ENCODE measurements at places on chromosomes 7 and 10. TPM values are rescaled to one million over a fixed set of nuclear protein-coding genes. Genes with fewer than 3 reads are reported as not detected.
A peak's percentile ranks its signal among the peaks of the same experiment; 100 is the strongest.

The GLCCI1 gene
- 40.9 TPM for total RNA-seq

DNA sequence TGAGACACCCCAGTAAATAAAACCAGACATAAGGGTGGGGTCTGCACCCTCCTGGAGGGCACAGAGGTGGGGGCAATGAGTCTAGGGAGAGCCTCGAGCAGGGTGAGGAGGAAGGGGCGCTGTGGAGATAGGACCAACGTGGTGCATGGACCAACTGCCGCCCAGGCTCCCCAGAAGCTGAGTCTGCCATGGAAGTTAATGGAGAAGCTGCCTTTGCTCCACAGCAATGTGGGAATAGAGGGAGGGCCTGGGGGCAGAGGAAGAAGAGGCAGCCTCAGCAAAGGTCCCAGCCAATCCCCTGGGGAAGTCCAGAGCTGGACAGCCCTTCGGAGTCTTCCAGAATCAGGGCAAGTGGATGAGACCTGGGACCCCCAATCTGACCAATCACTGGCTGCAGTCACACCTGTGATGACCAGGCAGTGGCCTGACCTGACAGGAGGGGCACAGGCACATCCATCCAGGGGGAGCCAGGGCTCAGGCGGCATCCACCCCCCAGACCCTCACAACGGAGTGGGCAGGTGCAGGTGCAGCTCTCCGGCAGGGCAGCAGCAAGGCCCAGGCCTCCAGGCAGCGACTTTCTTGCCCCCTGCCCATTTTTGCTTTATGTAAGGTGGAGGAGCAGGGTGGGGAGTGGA lies 242.2 kb upstream of the PPP2R2D start:
- DNase-seq = no peak
- no peaks in the 10 kb centered on the region for H3K27me3 ChIP-seq
- no peak overlapping the region for H3K27ac ChIP-seq
- no peaks in the 10 kb centered on the region for H3K36me3 ChIP-seq
- no peak overlapping the region for H3K4me3 ChIP-seq

DNA sequence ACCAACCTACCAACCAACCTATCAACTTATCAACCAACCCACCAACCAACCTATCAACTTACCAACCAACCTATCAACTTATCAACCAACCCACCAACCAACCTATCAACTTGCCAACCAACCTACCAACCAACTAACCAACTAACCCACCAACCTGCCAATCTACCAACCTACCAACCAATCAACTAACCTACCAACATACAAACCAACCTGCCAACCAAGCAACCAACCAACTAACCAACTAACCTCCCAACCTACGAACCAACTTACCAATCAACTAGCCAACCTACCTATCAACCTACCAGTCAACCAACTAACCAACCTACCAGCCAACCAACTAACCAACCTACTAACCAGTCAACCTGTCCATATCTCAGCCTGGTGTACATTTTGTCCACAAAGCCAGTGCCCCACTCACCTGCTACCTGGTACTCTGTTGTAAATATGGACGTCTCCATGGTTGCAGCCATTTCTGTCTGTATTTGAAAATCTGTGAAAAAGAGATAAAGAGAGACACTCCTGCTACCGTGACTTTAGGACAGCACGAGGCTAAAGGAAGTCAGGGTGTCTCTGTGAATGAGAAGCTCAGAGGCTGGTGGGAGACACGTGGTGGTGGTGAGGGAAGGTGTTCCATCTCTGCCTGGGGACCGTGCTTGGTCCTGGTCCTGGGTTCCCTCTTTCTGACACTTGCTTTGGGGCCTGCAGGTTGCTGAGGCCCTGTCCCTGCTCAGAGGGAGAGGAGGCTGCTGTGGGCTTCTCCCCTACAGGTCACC lies 41.9 kb upstream of the IL15RA start:
- H3K36me3 ChIP-seq = no peaks in the 10 kb centered on the region
- H3K27ac ChIP-seq = peak overlapping the region; percentile 78
- DNase-seq = no peak
- H3K4me3 ChIP-seq = no peak overlapping the region

GRCh38 chr7:123343611-123344010 lies 143.8 kb upstream of the SLC13A1 start:
- H3K4me3 ChIP-seq = no peak overlapping the region
- no peak for DNase-seq
- H3K27me3 ChIP-seq = no peaks in the 10 kb centered on the region
- H3K4me1 ChIP-seq = no peaks in the 10 kb centered on the region
- H3K36me3 ChIP-seq = no peaks in the 10 kb centered on the region
